ENCODE measurements at places on chromosomes 6 and 20.
A peak's percentile ranks its signal among the peaks of the same experiment; 100 is the strongest.

GRCh38 chr20:25308083-25308491 lies 60.2 kb downstream of the PYGB start:
- no peak for DNase-seq

- no peak for DNase-seq
Observed at GRCh38 chr20:62721511-62722370, 13.1 kb downstream of the NTSR1 start.

DNA sequence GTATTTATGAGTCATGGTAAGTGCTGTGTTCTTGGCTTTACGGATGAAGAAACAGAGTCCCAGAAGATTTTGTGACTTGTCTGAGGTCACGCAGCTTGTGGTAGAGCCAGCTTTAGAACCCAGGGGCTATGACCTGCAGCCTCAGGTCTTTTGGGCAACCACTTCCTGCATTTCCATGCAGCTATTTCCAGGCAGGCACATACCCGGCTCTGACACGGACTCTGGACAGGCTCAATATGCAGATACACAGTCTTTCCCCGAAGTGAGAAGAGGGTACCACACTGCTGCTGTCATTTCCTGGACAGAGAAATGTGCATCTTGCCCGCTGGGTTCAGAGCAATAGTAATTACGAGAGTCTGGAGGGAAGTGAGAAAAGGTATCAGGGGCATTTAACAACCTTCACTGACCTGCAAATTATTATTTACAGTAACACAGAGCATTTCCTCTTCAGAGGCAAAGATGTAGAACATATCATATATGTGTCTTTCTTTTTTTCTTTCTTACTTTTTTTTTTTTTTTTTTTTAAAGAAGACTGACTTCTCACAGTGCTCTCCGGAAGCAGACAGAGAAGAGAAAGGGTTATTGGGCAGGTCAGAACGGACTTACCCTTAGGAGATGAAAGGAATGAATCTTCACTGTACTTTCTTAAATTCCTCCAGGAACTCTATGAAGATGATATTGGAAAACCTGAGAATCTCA lies 185.1 kb downstream of the CLIC5 start:
- DNase-seq = peak; percentile 38

GRCh38 chr6:90816764-90817163 lies 229.9 kb upstream of the MAP3K7 start:
- DNase-seq = no peak

GRCh38 chr20:62827311-62828038 lies 10.6 kb downstream of the COL9A3 start:
- no peak for DNase-seq

GRCh38 chr6:149150801-149151398 lies 166.6 kb upstream of the TAB2 start:
- DNase-seq = no peak

DNA sequence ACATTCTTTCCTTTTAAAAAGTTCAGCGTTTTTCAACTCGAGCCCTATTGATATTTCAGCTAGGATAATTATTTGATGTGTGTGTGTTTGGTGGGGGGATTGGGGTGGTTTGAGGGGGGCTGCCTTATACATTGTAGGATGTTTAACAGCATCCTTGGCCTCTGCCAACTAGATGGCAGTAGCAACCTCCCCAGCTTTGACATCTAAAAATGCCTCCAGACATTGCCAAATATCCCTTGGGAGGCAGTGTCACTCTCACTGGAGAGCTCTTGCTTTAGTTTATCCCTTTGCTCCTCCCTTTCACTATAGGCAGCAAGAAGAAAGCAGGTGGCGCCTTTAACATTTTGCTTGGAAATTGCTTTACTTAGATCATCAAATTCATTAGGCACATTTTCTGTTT lies 14.6 kb upstream of the TP53TG5 start:
- DNase-seq = no peak

- no peak for DNase-seq
Observed at GRCh38 chr6:46888031-46888430, 33.7 kb downstream of the ADGRF5 start.

GRCh38 chr6:41047745-41048732 lies 5.0 kb upstream of the APOBEC2 start:
- no peak for DNase-seq

- DNase-seq = no peak
Observed at GRCh38 chr20:17896193-17896723, 72.3 kb downstream of the SNX5 start.

GRCh38 chr6:125947615-125948014 lies 9.0 kb upstream of the HINT3 start:
- no peak for DNase-seq

GRCh38 chr6:12354499-12354898 lies 64.3 kb downstream of the EDN1 start:
- no peak for DNase-seq

DNA sequence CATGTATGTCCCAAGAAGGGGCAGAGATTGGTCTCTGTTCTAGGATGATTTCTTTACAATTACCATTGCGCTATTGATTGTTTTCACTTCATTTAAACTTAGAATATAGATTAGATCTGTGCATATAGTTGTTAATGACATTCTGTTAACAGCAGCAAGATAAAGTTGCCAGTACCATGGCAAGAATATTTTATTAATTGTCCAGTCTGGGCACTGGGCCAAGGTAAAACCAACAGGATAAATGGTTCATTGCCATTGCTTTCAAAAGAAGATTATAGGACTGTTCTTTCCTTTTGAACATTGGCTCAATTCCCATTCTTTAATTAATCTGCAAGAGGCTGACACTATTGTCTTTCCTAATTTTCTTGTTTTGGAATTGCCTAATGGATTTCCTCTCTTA lies 592.4 kb downstream of the RFPL4B start:
- DNase-seq = no peak

DNA sequence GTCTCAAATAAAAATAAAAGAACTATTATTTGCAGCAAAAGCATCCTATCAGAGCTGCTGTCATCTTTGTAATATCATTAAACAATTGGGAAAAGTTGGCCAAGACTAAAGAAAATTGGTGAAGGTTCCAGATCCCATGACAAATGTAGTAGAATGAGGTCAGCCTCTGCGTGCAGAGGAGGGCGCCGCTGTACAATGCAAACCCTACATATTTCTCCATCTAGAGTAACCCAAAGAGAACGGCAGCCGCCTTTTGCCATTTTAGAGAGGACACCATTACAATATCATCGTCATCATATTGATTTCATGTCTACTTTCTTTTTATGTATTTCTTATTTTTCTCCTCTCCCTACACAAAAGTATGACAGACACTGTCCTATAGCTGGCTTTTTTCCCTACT lies 59.5 kb downstream of the ZMYND8 start:
- no peak for DNase-seq

- DNase-seq = no peak
Observed at GRCh38 chr6:102619585-102619984, 1226.1 kb downstream of the GRIK2 start.

GRCh38 chr6:156657296-156657695 lies 119.9 kb upstream of the ARID1B start:
- DNase-seq = no peak

- DNase-seq = no peak
Observed at GRCh38 chr6:129843573-129843972, 17.5 kb downstream of the TMEM244 start.

DNA sequence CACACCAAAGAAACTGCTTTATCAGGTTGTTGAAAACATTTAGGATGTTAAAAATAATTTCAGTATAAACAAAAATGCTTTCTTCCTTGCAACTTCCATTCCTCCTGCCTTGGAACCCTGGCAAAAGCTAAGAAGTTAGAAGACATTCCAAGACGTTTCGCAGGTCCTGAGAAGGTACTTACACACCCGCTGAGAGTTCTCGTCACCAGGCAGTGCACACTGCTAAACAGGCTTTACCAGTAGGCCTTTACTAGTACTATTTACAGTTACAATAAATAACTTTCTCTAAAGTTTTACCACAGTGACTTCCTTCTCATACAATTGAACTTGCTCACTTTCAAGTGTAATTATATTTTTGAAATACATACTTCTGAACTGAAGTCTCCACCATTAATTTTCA lies 81.4 kb upstream of the RPS6KA2 start:
- no peak for DNase-seq

- DNase-seq = no peak
Observed at GRCh38 chr6:34274129-34274528, 25.3 kb upstream of the SMIM29 start.

DNA sequence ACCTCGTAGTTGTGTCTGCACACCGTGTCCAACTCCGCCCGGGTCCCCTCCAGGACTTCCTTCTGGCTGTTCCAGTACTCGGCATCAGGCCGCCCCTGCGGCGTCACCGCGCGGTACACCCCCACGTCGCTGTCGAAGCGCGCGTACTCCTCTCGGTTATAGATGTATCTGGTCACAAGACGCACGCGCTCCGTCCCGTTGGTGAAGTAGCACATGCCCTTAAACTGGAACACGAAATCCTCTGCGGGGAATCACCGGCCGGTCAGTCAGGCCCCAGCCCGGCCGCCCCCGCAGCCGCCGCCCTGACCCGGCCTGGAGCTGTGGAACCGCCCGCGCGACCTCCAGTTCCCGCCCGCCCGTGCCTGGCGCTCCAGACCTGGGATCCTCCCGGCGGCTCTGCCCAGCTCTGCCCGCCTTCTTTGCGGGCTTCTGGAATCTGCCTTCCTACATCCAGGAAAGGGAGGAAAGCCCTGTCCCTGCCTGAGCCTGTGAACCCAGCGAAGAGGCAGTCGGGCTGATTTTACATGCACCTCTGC lies 1.6 kb downstream of the HLA-DQB1 start:
- peak; percentile 21 for DNase-seq

- DNase-seq = no peak
Observed at GRCh38 chr6:166466178-166467122, 83.7 kb upstream of the MPC1 start.

- DNase-seq = no peak
Observed at GRCh38 chr20:39800111-39800510, 838.0 kb downstream of the DHX35 start.

DNA sequence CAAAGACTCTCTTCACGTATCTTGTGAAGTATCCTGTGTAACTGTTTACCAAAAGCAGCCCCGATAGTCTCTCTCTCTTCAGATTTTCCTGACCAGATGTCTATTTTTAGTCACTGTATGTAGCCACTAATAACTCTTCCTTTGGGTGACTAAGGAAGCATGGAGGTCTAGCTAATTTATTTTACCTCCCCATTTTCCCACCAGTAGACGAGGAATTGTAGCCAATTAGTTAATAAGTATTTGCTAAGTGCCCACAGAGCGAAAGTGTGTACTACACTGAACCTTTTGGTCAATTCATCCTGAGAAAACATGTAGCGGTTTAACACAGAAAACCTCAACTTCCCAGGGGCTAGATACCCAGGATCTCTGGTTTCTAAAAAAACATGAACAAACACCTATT lies 180.6 kb downstream of the TBX18 start:
- no peak for DNase-seq

DNA sequence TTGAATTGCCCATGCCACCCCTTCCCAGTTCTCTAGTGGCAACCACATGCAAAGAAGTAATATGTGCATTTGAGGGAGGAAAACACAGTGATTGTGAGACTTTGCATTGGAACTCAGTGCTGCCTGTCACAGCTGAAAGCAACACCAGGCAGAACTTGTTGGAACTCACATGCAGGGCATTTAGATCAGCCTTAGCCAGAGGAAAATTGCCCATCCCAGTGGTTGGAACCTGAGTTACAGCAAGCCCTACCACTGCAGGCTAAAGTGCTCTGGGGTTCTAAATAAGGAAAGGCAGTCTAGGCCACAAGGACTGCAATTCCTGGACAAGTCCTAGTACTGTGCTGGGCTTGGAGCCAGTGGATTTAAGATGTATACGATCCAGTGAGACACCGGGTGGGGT lies 245.3 kb upstream of the UFL1 start:
- no peak for DNase-seq

- DNase-seq = no peak
Observed at GRCh38 chr6:24458941-24459340, 30.4 kb downstream of the GPLD1 start.

DNA sequence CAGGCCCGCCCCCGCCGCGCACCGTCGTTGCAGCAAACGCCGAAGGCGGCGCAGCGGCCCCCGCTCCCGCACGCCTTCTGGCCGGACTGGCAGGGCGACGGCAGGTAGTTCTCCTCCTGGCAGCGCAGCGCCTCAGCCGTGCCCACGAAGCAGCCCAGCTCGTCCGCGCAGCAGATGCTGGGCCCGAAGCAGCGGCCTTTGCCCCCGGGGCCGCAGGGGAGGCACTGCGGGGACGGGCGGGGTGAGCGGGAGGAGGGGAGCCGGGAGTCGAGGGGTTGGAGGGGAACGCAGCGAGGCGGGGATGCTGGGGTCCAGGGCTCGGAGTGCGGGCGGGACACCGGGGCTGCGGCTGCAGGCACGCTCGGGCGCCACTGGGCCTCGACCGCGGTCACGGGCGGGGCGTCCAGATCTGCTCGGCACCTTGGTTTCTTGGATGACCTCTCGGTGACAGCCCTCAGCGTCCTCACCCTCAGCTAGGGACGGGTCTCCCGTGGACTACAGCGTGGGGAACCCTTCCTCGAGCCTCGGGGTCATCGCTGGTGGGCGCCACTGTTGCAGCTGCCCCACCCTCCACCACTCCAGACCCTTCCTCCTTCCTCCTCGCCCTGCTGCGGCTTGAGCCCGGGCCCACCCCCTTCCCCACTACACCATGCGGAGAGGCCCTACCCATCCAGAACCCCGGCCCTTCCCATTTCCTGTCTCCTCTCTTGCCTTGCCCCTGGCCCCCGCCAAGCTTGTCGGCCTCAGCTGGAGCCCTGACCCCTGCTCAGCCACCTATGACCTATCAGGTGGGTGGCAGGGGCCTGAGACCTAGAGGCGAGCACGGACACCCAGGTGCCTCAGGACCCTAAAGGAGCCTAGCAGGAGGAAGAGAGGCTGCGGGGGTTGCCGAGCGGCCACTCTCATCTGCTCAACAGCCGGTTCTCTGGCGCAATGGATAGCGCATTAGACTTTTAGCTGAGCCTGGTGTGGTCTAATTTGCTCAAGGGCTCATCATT lies 1.3 kb downstream of the AVP start:
- no peak for DNase-seq

DNA sequence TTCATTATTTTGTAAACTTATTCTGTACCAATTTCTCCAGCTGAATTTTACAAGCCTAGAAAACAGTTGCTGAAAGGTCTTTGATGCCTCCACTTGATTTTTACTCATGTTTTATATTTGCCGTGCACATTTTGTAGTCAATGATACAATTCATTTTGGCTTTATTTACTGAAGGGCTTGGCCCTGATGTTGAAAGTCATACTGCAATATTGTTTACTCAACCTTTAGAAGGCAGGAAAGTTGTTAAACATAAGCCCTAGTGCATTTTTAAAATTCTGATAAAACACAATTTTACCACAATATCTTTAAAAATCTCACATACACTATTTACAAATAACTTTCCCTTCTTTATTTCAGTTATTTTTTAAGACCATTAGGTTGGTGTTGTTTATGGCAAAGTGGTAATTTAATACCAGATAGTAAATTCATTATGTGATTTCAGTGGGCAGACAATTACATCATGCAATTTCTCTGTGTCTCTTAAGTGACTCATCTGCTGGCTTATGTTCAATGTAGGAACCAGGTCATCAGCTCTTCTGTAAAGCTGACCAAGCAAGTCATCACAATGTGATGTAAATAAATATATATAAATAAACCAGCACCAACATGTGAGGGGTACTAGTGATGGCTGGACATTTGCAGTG lies 121.1 kb upstream of the SLC35B3 start:
- DNase-seq = no peak

Measured in activated CD8-positive, alpha-beta memory T cell treated with anti-CD3 and anti-CD28 coated beads for 48 hours (primary cell).